T-cell (primary cell): ENCODE measurements at places on chromosomes 4 and X.

- no peak for DNase-seq
Observed at GRCh38 chr4:52126226-52126625, 75.1 kb downstream of the SPATA18 start.

DNA sequence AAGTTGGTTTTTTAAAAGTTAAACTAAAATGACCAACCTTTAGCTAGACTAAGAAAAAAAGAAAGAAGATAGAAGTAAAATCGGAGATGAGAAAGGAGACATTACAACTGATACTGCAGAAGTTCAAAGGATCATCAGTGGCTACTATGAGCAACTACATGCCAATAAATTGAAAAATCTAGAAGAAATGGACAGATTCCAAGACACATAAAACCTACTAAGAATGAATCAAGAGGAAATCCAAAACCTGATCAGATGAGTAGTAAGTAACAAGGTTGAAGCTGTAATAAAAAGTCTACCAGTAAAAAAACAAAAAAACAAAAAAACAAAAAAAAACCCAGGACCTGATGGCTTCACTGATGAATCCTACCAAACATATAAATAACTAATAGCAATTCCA is 16.1 kb downstream of the IQCM start:
- DNase-seq: no peak

DNA sequence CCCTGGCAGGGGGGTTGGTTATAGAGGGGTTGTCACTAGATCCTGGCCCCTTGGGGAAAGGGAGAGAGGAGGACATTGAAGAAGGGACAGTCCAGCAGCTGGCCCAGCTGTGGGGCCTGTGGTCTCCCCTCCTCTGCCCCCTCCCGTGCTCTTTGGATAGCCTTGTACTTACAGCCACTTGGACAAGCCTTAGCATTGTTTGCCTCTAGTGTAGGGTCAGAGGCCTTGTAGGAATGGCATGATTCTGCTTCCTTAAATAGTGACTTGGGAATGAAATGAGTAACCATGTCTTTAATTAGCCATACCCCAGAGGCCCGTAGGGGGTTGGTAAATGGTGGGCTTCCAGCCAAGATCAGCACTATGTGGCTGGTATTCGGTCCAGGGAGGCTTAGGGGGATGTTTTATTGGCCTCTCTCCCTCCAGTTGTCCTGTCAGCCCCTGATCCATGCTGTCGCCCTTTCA is 230.6 kb downstream of the PTTG2 start:
- DNase-seq: no peak

- DNase-seq: no peak
Observed at GRCh38 chr4:88054229-88054628, 46.8 kb downstream of the PKD2 start.

DNA sequence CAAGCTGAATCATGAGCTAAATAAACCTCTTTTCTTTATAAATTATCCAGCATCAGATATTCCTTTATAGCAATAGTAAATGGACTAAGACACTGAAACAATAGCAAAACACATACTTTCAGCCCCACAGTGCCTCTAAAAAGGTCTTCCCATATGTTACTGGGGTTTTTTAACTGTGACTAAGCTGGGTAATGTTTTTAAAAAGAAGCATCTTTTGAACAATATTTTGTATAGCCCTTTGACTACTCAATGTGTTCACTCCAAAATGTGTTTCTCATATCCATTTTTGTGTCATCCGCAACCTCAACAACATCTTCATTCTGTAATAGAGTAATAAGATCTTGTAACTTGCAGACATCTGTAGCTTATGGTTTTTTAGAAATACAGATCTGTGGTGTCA is 218.7 kb upstream of the S100G start:
- DNase-seq: no peak

DNA sequence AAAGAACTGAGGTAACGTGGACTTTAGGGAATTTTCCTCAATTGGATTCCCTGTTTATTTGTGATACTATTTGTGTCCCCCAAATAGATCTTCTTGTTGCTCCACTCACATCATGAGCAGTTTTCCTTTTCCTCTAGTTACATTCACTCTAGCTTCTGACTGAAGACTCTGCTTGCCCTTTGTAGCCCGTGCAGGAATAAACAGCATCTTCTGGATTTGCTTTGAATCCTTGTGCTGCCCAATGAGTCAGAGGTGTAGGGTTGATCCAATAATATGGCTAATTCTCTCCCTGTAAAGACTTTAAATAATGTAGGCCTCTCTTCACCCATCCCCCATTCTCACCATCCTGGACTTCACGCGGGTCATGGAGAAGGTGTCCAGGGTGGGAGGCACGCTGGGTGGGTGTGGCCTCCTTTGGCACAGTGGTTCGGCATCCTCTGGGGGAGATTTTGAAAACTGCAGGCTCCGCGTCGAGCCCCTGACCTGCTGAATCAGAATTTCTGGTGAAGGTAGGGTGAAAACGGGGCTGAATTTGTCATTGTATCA is 9.0 kb downstream of the HAND2 start:
- DNase-seq: no peak

- DNase-seq: no peak
Observed at GRCh38 chrX:11579636-11580600, 85.8 kb downstream of the ARHGAP6 start.

DNA sequence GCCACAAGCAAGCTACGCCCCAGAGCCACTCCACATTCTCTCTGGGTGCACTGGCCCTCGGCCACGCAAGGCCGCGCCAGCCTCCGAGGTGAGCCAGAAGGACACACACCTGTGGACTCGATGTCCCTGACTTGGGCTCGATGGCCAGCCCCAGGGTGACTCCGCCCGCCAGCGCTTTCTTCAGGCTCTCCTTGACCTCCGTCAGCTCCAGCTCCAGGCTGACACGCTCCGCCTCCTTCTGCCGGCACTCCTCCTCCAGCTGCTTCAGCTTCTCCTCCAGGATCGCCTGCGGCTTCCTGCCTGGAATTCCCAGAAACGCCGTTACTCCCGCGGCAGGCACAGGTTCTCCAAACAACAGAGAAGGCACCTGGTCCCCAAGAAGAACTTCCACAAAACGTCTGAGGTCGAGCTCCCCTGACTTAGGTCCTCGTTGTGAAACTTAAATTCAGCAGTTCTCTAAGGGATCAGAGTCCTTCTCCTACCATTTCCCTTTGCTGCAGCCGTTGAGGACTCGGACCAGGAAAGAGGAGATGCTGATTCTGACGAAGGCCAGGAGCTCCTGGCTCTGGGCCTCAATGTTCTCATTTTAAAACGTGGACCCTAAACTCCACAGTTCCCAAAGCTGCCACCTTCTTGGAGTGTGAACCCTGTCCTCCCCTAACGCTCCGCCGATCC is 166.8 kb downstream of the AFAP1 start:
- no peak for DNase-seq

DNA sequence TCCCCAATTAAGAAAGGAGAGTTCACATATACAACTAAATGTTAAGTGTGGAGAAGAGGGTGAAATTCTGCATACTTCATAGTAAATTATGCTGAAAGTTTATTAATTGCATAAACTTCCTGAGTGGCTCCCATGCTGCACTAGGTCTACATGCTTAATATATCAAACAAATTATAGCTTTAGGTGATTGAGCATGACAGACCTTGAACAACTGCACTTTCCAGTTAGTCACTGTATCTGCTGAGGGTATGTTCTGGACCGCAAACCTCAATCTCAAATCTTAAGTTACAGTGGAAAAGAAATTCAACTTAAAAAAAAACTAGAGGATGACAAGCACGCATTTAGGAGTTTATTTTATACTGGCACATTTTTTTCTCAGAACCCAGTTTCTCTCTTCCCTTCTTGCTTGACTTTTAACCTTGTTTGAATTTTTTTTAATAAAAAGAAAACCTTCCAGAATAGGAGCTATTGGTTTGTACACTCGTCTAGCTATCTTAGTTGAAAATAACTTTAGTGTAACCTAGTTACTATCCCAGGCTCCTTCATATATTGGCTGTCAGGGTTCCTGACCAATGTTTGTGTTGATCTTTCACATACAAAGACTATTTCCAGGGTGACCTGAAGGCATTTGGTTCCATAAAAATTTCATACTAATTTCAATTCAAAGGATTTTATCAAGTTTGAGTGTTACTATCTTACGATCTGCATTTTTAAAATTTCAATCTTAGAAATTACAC is 10.2 kb upstream of the FAM120C start:
- DNase-seq: no peak

GRCh38 chrX:153934762-153935325 is at the start of gene NAA10:
NAA10 (minus strand) TSS chrX:153935037; CDS start chrX:153934904, 133 bp downstream.
- no peak for DNase-seq

- DNase-seq: no peak
Observed at GRCh38 chr4:96260064-96260682, 420.3 kb downstream of the PDHA2 start.

GRCh38 chrX:27619975-27620374 is 29.8 kb downstream of the DCAF8L2 start:
- no peak for DNase-seq

- DNase-seq: no peak
Observed at GRCh38 chr4:178296669-178297068, 854.4 kb upstream of the AGA start.

DNA sequence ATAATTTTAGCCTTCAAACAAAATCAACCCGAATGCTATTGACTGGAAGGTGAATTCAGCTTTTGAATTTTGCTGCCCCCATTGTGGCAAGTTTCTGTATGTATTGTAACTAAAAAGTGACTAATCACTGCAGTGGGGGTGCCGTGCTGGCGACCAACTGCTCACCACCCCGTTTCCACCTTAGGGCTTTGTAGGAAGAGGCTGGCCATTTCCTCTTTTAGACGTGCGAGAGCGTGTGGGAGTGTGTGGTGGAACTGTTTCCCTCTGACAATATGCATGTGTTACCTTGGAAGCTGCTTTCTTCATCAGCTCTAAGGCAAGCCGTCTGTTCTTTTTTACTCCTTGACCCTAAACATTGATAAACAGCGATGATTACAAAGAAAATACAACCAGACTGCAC is 78.8 kb downstream of the SEL1L3 start:
- DNase-seq: no peak

- no peak for DNase-seq
Observed at GRCh38 chr4:15021946-15022345, 19.7 kb downstream of the CPEB2 start.
